ENCODE measurements at places on chromosomes 2 and 18.

GRCh38 chr2:25996844-25997243 lies 14.5 kb upstream of the KIF3C start:
- no peak for DNase-seq

GRCh38 chr18:68448736-68449135 lies 266.2 kb downstream of the TMX3 start:
- peak; percentile 93 for DNase-seq

DNA sequence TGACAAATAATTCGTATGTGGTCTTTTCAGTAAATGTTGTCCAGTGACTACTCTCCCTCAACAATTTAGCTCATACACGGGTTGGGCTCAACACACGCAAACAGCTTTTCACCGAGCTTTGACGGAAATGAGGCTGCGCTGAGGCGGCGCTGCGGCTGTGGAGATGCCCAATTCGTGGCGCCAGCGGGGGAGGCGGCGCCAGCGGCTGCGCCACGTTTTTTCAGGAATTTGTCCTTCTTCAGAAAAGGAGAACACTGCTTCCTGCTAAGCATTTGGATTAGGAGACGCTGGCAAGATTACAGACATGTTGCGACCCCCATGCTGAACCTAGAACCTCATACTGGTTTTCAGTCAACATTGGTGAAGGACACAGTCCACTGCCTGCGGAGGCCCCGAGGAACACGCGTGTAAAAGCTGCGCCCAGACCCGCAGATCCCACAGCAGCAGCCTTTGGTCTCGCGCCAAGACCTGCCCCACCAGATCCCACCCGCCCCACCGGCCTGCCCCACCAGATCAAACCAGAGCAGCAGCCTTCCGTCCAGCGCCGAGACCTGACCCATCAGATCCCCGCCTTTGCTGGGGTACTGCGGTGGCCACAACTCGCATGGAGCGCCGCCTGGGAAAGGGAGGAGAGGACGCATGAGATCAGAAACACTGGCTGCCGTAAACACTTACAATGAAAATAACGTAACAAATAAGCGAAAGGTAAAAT lies 173.8 kb downstream of the TMEM18 start:
- DNase-seq = no peak

GRCh38 chr18:55351980-55352714 lies 235.8 kb downstream of the TCF4 start:
- peak; percentile 24 for DNase-seq

GRCh38 chr2:207051385-207051965 lies 112.2 kb downstream of the CPO start:
- DNase-seq = peak; percentile 36

GRCh38 chr18:32358075-32358474 lies 112.6 kb downstream of the GAREM1 start:
- no peak for DNase-seq

DNA sequence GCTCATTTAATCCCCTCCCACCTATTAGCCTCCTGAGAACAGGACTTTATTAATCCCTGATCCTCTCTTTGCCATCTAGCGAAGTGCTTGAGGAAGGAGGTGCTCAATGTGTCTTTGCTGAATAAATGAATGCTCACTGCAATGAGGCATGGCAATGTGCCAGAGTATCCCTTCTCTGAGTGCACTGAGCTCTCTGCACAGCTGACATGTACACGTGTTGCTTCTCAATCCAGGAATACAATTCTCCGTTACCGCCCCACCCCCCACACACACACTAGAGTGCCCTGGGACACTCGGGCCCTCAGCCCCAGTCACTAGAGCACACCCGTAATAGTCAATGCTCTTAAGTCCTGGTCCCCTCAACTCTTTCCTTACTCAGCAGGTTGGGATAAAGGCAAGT lies 41.4 kb downstream of the FAM178B start:
- no peak for DNase-seq

DNA sequence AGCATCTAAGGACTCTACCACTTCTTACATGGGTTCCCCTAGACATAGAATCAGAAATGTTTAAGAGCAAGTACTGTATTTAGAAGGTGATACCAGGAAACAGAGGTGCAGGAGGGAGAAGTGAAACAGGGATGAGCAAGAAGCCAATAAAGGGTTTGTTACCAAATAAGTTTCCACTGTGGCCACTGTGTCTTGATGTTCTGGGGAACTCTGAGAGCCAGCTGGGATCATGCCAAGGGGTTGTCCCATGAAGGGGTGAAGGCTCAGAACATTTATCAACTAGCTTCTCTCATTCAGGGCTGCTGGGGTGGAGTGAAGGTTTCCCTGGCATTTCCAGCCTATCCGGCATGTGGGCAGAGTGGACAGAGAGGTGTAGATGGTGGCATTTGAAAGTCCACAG lies 147.1 kb upstream of the SH3BP4 start:
- DNase-seq = no peak

DNA sequence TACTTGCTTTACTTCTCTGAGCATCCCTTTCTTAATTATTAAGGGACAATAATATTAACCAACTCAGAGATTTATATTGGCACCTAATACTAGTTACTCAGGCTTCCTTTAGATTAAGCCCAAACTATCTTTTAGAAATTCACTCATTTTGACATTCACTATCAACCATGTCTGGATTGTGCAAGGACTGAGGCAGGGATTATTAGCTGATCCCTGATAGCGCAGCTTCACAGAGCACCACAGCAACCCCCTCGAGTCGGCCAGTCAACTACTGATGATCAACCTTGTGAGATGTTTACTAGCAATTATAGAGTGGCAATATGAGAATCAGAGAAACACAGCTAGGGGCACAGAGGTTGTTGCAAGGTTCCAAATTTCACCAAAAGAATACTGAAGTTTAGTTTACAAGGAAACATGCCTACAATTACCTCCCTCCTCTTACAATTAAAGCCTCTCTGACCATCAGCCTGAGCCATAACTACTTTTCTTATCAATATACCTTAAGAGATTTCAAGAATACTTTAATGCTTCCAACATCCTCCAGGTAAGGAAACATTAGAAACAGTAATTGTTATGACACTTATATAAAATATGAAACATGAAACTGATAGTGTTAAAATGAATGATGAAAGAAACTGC lies 191.6 kb downstream of the TCF4 start:
- DNase-seq = peak; percentile 66

- DNase-seq = no peak
Measured at GRCh38 chr2:100749771-100750542, 70.0 kb upstream of the NPAS2 start.
